C1 segment of cervical spinal cord (tissue), 14 donors: ENCODE measurements at places on chromosomes 2 and 18.

DNA sequence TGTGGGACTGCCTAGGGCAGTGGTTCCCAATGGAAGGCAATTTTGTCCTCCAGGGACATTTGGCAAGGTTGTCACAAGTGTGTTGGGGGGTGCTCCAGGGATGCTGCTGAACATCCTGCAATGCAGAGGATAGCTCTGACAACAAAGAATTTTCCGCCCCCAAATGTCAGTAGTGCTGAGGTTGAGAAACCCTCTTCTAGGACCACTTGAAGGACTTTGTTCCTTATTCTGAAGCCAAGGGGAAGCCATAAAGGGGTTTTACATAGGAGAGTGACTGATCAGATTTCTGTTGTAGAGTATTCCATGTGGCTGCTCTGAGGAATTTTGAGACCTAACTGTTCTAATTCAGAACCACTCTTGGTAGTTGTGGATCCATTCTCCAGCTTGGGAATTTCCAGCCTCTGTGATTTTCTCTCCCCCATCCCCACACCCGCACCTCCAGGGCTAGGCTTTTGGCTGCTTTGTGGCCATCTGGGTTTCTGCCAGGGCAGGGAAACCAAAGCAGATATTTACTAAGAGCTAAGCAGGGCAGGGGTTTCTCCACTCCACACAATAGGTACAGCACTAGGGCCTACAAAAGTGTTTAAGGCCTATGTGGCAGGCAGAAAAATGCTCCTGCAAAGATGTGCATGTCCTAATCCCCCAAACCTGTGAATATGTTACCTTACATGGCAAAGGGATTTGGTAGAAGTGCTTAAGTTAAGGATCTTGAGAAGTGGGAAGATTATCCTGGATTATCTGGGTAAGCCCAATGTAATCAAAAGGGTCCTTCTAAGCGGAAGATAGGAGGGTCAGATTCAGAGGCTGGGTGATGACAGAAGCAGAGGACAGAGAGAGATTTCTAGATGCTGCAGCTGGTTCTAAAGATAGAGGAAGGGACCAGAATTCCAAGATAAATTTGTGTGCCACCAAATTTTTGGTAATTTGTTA is 135.4 kb downstream of the TMEM17 start:
- no peak for DNase-seq

DNA sequence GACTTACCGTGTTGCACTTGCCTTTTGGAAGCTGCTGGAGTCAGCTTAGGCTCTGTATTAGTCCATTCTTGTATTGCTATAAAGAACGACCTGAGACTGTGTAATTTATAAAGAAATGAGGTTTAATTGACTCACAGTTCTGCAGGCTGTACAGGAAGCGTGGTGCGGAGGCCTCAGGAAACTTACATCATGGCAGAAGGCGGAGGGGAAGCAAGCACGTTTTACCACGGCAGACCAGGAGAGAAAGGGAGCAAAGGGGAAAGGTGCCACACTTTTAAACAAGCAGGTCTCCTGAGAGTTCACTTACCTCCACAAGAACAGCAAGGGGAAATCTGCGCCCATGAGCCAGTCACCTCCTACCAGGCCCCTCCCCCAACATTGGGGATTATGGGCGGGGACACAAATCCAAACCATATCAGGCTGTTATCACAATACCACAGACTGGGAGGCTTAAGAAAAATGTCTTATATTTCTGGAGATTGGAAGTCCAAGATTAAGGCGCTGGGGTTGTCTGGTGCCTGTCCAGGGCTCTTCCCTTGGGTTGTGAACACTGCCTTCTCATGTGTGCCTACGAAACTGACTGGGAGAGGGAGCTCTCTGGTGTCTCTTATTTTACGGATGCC is 3.6 kb upstream of the D2HGDH start:
- DNase-seq, result no peak

GRCh38 chr2:97966545-97967215 is 29.1 kb downstream of the TMEM131 start:
- no peak for DNase-seq

GRCh38 chr2:109009920-109010610 is 21.0 kb upstream of the EDAR start:
- DNase-seq, result no peak

- no peak for DNase-seq
These were observed 5.2 kb downstream of the ABCB6 start for GRCh38 chr2:219213486-219214071.

DNA sequence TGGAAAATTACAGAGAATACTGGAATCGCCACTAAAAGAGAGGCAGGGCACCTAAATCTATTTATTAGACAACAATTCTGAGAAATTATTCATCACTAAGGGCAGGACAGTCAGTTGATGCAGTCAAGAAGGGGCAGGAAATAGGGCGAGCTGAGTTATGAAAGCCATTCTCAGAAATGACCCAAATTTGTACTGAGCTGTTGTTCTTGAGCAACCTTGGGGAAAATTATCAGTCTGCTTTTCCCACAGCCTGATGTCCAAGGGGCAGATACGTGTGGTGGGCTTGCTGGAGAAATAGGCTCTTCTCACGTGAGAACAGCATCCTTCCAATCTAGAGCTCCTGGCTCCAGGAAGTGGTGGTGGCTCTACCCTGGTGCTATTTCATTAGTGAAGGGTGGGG is 38.6 kb downstream of the STON1 start:
- DNase-seq, result peak; percentile 16

DNA sequence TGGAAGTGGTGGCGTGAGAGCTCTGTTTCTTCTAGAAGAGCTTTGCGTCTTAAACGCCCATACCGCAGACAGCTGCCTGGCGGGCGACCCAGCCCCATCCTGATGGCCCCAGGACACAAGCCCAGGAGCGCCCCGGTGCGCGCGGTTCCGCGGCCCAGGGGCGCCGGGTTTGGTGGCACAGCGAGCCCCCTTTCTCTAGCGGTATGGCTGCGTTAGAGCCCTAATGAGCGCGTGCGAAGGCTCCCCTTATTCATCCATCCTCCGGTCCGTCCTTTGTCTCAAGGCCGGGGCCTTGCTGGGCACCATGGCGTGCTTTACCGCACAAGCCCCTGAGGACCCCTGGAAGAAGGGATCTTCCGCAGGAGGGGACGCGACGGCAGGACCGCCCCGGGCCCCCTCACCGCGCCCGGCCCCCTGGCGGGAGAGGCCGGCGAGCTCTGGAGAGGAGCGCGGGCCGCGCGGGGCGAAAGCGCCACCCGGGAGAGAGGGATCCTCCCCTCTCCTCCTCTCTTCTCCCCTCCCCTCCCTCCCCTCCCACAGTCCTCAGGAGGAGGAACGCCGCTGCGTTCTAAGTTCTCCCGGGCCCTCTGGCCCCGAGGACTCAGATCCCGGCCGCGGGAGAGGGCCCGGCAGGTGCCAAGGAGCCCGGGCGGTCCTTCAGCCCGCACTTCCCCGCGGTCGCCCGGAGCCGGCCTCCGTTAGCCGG is 626 bp upstream of the SLC1A4 start:
- DNase-seq, result peak; percentile 74

DNA sequence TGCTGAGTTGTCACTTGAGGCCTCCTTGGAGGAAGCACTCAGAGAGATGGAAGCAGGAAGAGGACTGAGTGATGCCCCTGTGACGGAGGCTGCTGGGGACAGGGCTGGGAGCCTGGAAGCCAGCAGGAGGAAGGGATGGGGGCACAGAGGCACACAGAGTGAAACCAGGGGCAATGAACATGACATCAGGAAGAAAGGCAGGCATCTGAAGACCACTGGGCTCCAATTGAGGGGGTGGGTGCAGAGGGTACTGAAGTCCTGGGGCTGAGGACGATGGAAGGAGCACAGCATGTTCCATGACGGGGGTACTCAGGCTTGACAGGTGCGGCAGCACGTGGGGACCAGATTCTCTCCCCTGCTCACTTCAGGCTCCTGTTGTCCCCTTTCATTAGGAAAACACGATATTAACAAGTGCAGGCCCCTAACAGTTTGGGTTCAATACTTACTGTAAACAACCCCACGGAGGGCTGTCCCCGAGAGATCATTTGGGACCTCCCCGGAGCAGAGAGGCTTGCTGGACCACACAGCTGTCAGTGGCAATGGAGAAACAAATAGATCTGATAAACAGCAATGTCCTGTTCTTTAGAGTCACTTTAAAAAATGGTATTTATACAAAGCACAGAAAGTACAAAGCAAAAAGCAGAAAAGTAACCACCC is 8.7 kb downstream of the INPP5D start:
- DNase-seq, result no peak

GRCh38 chr2:215692387-215693079 is 256.7 kb upstream of the FN1 start:
- DNase-seq, result no peak

DNA sequence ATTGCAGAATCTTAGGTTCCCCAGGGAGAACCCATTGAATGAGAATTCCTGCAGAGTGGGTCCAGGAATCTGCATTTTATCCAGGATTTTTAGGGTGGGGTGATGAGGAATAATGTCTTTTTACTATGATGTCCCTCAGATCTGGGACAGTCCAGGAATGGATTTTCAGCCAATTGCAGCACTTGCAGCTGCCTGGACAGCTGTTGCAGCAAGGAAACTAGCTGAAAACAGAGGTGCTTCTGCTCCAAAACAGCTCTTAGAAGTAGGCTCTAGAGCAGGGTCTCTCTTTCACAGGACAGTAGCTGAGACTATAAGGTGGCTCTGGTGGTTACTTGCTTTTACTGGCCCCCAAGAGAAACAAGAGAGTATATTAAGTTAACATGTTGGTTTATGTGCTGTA is 9.1 kb downstream of the GLI2 start:
- DNase-seq, result no peak

GRCh38 chr2:86468162-86469033 is 27.2 kb downstream of the KDM3A start:
- no peak for DNase-seq

DNA sequence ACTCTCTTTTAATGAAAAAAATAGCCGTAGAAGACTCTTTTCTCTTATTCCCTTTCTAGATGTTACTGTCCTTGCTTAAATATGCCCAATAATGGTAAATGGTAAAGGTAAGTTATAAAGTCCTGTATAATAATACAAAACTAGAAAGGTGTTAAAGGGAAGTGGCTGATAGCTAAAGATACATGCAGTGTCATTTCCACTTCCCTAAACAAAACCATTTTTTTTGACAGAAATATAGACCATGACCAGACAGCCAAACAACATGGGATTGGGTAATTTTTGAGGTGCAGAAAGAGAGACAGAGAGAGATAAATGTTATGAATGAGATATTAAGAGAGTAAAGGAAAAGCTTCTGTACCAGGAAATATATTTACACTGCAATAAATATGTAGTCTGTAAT is 731.7 kb upstream of the REG3G start:
- no peak for DNase-seq

DNA sequence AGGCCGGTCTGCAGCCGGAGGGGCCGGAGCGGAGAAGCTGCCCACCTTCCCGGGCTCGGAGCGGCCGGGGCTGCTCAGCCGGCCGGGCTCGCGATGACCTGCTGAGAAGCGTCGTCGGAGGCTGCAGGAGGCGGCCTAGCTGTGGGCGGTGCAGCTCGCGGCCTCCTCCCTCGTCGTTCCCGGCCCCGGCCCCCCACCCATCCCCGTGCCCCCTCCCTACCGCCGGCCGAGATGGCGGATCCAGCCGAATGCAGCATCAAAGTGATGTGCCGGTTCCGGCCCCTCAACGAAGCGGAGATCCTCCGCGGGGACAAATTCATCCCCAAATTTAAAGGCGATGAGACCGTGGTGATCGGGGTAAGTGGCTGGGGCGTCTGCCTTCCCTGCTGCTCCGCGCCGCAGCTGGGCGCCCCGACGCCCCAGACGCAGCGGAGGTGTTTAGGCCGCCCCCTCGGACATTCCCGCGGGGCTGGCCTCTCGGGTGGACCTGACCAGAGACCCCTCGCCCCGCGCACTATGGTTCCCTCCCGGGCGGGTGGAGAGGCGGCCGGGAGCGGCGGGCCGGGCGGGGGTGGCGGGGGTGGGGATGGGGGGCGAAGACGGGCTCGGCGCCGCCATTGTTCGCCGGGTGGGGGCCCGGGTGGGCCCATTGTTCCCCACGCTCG is 492 bp downstream of the KIF5C start:
- no peak for DNase-seq

- no peak for DNase-seq
These were observed 122.5 kb downstream of the ASXL3 start for GRCh38 chr18:33700513-33700976.

GRCh38 chr2:60377825-60378224 is 175.6 kb downstream of the BCL11A start:
- DNase-seq, result no peak

GRCh38 chr2:11766016-11766415 is 19.6 kb downstream of the LPIN1 start:
- no peak for DNase-seq

DNA sequence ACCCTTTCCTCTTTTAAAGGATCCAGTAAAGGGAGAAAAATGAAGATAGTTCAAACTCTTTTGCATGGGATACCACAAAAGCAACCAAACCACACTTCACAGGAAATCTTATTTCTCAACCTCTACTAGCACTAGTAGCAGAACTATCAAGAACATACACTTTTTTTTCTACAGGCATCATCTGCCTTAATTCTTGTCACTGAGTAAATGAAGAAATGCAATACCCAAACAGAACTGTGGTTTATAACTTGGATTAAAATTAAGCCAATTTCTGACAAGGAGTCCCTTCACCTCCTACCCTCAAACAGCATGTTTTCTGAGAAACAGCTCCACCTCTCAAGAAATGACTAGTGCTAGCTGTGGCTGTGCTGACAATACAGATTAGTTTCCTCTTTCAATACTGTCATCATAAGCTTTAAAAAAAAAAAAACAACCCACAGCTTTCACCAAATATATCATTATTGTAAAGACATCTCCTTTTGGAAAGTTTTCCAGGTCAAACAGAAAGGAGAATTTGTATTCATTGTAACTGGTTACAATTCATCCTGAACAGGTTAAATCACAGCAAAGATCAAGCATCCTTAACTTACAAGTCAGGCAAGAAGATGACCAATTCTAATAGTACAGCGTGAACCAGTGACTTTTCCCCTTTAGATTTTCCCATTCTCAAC is 44.4 kb downstream of the PTPN2 start:
- DNase-seq, result no peak

- DNase-seq, result no peak
These were observed 33.3 kb downstream of the RTTN start for GRCh38 chr18:70172225-70172624.
